ENCODE measurements at places on chromosomes 5 and 9.

DNA sequence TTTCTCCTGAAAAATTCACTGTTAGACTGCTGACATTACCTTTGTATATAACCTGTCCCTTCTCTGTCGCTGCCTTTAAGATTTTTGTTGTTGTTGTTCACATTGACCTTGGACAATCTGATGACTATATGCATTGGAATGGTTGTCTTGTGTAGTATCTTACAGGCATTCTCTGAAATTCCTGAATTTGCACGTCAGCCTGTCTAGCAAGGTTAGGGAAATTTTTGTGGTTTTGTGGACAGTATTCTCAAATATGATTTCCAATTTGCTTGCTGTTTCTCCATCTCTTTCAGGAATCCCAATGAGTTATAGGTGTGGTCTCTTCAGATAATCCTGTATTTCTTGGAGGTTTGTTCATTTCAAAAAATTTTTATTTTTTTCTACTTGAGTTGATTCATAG lies 140.8 kb downstream of the PRR16 start:
- peak; percentile 57 for DNase-seq

- no peak for DNase-seq
Measured at GRCh38 chr9:72458153-72458552, 63.3 kb upstream of the TMC1 start.

GRCh38 chr5:60489377-60489776 lies 210.6 kb downstream of the DEPDC1B start:
- DNase-seq = no peak

GRCh38 chr9:69649566-69650250 lies 22.5 kb downstream of the APBA1 start:
- no peak for DNase-seq

DNA sequence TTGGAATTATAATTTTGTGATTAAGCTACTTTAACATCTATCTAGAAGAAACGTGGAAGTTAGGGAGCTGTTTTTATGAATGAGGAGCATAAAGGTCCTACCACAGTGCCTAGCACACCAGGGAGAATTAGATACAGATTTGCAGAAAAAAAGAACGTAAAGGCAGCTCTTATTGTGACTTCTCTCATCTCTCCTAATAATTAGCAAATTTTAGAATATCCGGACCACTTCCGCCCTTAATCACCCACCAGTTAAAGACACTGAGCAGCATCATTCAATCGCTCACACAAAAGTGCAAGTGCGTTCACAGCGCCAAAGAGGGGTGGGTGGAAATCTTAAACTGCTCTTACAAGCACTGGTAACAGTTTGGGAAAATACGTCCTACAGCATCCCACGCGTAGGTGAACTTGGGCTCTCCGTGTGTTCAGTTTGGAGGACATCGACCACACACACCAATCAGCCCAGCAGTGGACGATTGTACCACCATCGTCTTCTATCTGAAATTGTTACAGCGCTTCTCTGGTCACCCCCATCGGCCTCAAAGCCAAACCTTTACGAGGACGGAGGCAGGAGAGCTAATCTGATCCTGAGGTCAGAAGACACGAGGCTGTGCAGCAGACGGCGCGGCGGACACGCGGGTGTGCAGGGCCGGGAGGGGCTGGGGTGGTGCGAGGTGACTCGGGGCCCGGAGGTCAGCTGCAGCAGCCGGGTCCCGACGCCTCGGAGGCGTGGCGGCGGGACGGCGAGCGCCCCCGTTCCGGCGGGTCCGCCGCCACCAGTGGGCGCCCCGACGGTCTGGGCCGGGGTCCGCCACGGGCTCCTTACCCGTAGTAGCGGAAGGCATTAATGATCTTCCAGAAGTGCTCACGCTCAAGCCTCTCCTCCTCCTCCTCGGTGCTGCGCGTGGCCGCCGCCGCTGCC lies 646 bp downstream of the CARNMT1 start:
- peak; percentile 63 for DNase-seq

DNA sequence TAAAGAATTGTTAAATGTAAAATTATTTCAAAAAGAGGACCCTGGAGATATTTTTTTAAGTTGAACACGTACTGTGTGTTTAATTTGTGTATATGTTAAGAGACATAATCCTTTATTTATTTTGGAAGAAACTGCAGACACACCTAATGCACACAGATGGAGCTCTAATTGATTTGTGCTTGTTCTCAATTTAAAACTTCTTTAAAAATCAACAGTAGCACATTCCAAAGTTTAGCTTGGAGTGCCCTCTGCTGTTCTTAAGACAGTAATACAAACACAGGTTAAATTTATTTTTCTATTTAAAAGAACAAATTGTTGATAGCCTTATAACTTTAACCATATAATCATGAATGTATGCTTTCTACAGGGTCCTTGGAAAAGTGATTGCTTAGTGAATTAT lies 277.6 kb upstream of the ADAMTS16 start:
- peak; percentile 55 for DNase-seq

- no peak for DNase-seq
Measured at GRCh38 chr5:39117401-39117800, 43.2 kb upstream of the RICTOR start.

- no peak for DNase-seq
Measured at GRCh38 chr5:149005077-149005892, 57.6 kb downstream of the SH3TC2 start.

- no peak for DNase-seq
Measured at GRCh38 chr9:99071313-99072039, 33.4 kb upstream of the TGFBR1 start.

GRCh38 chr5:107567901-107568671 lies 102.7 kb downstream of the EFNA5 start:
- no peak for DNase-seq

GRCh38 chr5:133269691-133270090 lies 217.9 kb downstream of the HSPA4 start:
- DNase-seq = no peak

DNA sequence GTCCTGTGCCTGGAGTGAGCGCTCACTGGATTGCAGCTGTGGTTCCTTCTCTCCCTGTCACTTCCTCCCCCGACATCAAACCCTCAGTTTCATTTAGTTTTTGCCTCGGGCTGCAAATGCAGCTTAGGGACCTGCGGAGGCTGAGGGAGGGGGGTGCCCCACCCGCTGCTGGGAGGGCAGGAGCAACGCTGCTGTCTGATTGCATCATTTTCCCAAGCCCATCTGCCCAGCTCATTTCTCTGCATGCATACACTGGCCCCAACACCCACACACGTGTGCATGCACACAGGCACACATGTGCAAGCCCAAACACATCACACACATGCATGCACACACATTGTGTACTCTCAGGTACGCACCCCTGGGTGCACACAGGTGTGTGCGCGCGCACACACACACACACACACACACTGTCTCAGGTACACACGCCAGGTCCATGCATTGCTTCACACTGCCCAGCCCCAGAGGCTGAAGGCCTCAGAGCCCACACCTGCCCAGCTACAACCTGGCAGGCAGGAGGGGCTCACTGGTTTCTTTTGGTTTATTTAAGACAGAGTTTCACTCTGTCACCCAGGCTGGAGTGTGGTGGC lies 3.4 kb downstream of the ASS1 start:
- DNase-seq = no peak

DNA sequence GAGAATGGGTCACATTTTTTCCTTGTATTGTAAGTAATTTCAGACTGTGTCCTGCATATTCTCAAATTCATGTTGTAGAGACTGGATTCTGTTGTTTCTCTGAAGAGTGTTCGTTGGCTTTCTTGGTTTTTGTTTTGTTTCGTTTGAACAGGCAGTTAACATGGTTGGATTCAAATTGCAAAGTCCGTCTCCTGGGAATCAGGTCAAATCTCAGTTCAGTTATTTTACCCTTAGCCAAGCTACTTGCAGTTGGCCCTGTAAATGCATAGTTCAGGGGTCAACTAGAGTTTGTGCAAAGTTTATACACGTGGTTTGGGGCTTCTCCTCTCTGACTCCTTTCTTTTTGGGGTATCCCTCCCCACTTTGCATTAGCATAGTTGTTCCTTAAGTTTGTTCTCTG lies 21.7 kb upstream of the FBXW11 start:
- DNase-seq = no peak
